ENCODE measurements at places on chromosomes 7 and 10.

GRCh38 chr7:53001221-53001620 is 34.2 kb upstream of the POM121L12 start:
- DNase-seq = no peak

DNA sequence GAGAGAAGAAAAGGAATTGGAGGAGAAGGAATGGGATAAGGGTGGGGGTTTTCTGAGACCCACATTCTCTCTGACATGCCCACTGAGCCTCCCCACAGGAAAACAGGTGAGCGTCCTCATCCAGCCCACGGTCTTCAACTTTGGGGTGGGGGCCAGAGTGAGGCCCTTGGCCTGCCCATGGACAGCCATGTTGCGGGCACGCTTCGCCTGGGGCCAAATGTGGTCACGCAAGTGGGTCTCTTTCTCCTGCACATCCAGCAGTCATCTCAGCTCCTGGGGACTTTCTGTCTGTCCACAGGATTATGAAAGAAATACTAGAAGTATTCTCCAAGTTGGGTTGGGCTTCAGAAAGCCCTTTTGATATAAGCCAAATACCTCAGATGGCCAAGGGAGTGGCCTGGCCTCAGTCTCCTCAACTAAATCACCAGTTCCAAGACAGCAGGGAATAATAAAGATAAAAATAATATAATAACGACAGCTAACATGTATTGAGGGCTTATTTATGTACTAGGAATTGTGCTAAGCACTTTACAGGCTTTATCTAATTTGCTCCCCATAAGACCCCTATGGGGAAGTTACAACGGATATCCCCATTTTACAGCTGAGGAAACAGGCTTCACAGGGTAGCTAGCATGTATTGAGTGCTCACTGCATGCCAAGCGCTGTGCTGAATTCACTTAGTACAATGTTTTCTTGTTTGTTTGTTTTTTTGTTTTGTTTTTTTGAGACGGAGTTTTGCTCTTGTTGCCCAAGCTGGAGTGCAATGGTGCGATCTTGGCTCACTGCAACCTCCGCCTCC is 57.2 kb upstream of the LBX1 start:
- DNase-seq = no peak

GRCh38 chr7:144780071-144780608 is 55.7 kb downstream of the TPK1 start:
- DNase-seq = no peak

- peak; percentile 54 for DNase-seq
Measured at GRCh38 chr7:127252778-127253280, at the start of gene GRM8. Gene GRM8 (minus strand): TSS chr7:127252941.

GRCh38 chr10:45376371-45376801 is 2.4 kb downstream of the ALOX5 start:
- DNase-seq = no peak

- no peak for DNase-seq
Measured at GRCh38 chr7:73350306-73351068, 22.5 kb downstream of the FKBP6 start.

Measured in WERI-Rb-1 (cell line).